Heart left ventricle (tissue), 16 donors: ENCODE measurements at places on chromosomes 3 and 15. TPM values are rescaled to one million over a fixed set of nuclear protein-coding genes. Genes with fewer than 3 reads are reported as not detected.

CHL1 gene
- 0.96 TPM for polyA plus RNA-seq

GRCh38 chr15:78790027-78790426 lies 21.2 kb downstream of the ADAMTS7 start:
- no peak for DNase-seq

OCA2 gene
- polyA plus RNA-seq: not detected

RARRES1 gene
- polyA plus RNA-seq: 8.9 TPM

GRCh38 chr15:99564221-99565048 lies 1.3 kb upstream of the MEF2A start:
- peak; percentile 30 for DNase-seq

- DNase-seq: no peak
Measured at GRCh38 chr3:134381076-134381475, 6.8 kb upstream of the AMOTL2 start.

GRCh38 chr15:68423359-68424296 lies 8.3 kb downstream of the ITGA11 start:
- DNase-seq: no peak

PAK6 gene
- 3.8 TPM for polyA plus RNA-seq

STAB1 gene
- 79.1 TPM for polyA plus RNA-seq

- DNase-seq: no peak
Measured at GRCh38 chr15:57133127-57133968, 214.9 kb downstream of the TCF12 start.

AMIGO3 gene
- 0.76 TPM for polyA plus RNA-seq

DNA sequence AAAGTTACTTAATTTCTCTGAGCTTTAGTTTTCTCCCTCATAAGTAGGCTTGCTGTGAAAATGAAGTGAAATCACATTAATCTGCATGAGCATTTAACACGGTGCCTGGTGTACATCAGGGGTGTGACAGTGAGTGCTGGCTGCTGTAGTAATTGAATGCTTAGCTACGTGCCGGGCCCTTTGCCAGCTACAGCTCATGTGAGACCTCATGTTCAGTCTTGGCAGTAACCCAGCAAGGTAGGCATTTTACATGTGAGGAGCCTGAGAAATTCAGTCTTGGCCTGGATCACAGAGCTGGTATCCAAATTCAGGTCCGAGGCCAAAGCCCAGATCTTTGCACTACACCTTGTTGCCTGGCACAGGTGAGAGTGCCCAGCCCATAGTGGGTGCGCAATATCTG lies 9.1 kb downstream of the GHRL start:
- DNase-seq: peak; percentile 68

SEMA4B gene
- polyA plus RNA-seq: 13.8 TPM

SEMA6D gene
- polyA plus RNA-seq: 3.1 TPM

GRCh38 chr3:34957677-34958076 lies 681.6 kb upstream of the ARPP21 start:
- DNase-seq: no peak

DNA sequence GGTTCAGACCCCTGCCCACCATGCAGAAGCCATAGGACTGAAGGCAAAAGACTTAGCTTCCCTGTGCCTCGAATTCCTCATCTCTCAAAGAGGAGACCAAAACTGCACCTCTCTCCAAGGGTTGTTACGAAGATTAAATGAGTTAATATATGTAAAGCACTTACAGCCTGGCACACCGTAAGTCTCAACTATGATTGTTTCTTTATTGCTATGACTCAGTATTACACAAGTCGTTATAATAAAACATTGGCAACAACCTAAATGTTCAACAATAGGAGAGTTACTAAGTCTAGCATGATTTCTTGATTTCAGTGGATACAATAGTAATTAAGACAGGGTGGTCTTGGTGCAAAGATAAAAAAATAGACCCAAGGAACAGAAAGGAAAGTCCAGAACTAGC lies 19.6 kb upstream of the FGD5 start:
- DNase-seq: no peak

GRCh38 chr3:69819282-69819681 lies 80.0 kb downstream of the MITF start:
- peak; percentile 30 for DNase-seq

FURIN gene
- polyA plus RNA-seq: 174 TPM

TPRA1 gene
- polyA plus RNA-seq: 27.8 TPM

DNA sequence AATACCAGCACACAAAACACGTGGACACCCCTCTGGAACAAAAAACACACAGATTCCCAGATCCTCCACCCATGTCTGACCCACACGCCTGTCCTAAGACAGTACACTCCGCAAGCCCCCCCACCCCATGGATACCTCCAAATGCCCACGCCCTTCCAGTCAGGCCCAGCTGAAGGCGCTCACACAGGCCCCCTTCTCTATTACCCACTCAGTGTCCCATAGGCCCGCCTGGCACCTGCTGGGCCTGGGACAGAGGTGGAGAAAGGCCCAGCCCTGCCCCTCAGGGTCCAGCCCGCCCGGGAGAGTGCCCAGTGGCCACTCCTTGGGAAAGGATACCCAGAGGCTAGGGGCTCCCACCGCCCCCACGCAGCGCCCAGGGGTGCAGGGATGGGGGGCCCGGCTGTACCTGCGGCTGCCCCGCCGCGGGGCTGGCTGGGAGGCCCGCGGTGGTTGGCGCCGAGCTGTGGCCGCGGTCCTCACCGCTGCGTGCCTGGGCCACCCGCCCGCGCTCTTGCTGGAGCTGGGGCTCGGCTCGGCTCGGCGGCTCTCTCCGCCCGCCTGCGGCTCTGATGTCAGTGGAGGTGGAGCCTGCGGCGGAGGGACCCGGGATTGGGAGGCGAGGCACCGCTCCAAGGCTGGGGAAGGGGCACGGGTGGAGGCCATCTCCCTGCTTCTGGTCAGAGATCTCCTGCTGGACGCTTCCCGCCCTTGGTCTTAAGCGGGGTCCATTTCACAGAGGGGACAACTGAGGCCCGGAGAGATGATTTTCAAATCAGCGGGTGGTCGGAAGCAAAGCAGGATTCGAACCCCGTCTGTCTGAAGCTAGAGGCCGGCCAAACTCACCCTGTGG lies at the start of gene CAMK1:
CAMK1 (minus strand) TSS at position 522 of the 850 bp plus-strand sequence. CDS start 2,198 bp downstream, outside the sequence.
- DNase-seq: peak; percentile 93

DNA sequence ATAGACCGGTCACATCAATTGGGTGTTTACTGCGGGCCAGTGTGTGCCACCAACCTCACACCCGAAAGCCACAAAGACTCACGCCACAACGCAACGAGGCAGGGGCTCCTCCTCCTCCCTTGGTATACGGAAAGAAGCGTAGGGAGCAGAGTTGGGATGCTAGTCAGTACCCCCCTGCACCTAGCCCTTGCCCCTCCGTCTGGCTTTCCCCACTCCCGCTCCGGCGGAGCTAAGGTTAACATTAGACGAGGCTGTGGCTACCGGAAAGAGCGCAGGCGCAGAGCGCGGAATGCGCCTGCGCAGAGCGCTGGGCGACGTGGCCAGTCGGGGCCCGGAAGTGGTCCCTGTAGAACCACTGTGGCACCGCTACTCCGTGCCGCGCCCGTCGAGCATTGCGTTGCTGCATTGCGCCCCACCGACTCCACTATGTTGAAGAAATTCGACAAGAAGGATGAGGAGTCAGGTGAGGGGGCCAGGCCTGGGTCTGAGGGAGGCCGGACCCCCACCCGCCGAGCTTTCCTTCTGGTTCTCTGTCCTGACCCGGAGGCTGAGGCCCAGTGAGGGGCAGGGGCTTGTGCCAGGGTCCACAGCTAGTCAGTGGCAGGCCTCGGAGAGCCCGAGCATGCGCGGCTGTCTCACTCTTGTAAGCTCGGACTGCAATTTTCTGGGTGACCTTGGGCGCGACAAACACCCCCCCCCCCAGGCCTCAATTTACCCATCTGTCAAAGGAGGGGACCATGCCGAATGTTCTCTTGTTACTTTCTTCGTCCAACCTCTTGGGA lies at the start of gene COPG1:
COPG1 (plus strand) TSS at position 323 of the 782 bp plus-strand sequence; CDS start at position 427, 104 bp downstream.
- DNase-seq: peak; percentile 87

- DNase-seq: no peak
Measured at GRCh38 chr3:33217866-33218445, 654 bp downstream of the SUSD5 start.

DNA sequence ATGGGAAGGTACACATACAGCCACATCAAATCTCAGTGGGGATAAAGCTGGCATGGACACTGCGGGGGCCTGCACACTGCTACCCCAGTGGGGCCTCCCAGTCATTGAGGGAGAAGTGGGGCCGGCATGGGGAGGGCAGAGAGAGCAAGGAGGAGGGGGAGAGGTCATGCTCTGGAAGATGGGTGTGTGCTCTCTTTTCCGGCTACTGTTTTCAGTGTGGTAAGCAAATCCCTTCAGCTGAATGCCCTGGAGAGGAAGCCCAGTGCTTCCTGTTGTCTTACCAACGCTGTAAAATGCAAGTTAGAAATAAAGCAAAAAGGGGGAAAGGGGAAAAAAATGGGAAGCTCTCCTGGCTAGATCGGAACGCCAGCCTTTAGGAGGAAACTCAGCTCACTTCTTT lies 30.8 kb downstream of the NRROS start:
- DNase-seq: no peak

- DNase-seq: no peak
Measured at GRCh38 chr3:10417847-10418246, 87.5 kb downstream of the ATP2B2 start.

GRCh38 chr3:94481226-94481898 lies 418.5 kb downstream of the NSUN3 start:
- no peak for DNase-seq

RETNLB gene
- polyA plus RNA-seq: not detected

DNA sequence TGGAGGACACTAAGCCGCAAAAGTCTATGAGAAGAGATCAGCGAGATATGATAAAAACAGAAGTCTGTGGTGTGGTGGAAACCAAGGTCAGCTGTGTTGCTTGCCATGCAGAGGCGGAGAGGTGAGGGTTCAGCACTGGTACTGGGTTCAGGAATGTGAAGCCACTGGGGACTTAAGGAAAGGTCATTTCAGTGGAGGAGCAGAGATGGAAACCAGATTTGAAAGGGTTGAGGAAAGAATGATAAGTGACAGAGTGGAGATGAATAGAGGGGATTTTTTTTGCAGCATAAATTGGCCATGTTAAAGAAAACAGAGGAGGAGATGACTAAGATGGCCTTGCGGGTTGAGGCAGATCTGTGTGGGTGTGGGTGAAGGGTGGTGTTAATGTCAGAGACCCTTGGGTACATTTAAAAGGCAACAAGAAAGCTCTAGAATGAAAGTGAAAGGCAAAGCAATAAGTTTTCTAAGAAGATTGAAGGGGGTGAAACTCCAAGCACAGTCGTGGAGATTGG lies 265.5 kb downstream of the ADAMTSL3 start:
- DNase-seq: no peak

DNA sequence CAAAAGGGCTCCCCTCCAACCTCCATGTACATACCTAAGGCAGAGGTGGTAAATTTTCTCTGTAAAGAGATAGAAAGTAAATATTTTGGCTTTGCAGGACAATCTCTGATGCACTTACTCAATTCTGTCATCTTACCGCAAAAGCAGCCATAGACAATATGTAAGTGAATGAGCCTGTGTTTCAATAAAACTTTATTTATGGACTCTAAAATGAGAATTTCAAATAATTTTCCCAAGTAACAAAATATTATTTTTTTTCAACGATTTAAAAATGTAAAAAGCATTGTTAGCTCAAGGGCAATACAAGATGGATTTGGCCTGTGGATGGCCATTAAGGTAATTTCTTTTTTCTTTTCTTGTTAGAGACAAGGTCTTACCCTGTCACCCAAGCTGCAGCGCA lies 44.7 kb downstream of the SHQ1 start:
- DNase-seq: no peak

DNA sequence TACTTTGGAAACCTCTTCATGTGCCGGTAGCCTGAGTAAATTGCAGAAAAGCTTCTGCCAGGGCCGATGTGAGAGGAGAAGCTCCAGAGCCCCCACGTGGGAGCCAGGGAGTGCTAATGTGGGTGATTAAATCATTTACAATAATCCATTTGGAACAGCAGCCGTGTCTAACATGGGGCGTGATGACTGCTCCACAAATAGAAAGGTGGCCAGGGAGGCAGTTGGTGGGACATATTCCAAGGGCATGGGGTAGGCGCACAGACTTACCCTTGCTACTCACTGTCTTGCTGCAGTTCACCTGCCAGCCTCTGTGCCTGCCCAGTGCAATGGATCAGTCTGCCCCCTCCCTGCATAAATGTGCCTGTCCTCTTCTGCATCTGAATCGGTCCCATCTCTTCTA lies 39.3 kb upstream of the INSYN1 start:
- DNase-seq: no peak

- no peak for DNase-seq
Measured at GRCh38 chr3:31246293-31247062, 286.2 kb upstream of the STT3B start.

SNTN gene
- polyA plus RNA-seq: not detected

CCNB2 gene
- not detected for polyA plus RNA-seq

CSPG5 gene
- 0.61 TPM for polyA plus RNA-seq

DNA sequence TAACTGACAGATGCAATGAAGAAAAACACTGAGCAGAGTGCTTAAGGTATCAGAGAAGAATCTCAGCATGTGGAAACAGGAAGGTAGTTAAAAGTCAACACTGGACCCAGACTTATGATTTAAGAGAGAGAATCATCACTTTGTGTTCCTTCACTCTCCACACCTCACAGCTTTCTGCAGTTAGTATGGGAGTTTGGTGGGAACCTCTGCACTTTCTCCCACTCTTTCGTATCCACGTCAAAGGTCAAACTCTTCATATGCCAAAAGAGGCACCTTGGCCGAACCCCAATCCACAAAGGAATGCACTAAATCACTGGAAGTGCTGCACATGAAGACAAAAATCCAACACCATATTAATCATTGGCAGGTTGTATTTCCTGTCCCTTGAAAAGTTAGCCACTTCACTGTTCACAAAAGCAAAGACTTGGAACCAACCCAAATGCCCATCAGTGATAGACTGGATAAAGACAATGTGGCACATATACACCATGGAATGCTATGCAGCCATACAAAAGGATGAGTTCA lies 361.2 kb downstream of the MAGI1 start:
- no peak for DNase-seq

DNA sequence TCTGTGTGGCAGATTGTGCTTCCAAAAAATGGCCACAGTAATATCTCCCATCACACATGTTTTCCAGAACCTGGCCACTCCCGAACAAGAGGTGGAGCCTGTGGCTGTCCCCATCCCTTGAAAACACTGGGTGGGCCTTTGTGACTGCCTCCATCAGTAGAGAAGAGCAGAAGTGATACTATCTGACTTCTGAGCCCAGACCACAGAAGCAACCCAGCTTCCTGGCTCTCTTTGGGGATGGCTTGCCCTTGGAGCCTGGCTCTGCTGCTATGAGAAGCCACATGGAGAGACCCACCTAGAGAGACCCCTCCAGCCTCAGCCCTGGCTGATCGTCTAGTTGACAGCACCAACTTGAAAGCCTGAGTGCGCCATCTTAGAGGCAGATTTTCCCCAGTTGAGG lies 39.8 kb upstream of the CMTM8 start:
- no peak for DNase-seq

MB21D2 gene
- polyA plus RNA-seq: 3.0 TPM

PLSCR2 gene
- not detected for polyA plus RNA-seq

GRCh38 chr15:55775316-55775715 lies 32.4 kb upstream of the PRTG start:
- DNase-seq: no peak

APOD gene
- polyA plus RNA-seq: 263 TPM

- DNase-seq: no peak
Measured at GRCh38 chr3:82355228-82355627, 593.8 kb upstream of the GBE1 start.

GRCh38 chr3:122530164-122530563 lies 15.4 kb upstream of the KPNA1 start:
- no peak for DNase-seq

GRCh38 chr3:184180165-184180564 lies 5.5 kb downstream of the AP2M1 start:
- DNase-seq: no peak

GDPGP1 gene
- polyA plus RNA-seq: 4.8 TPM
